ENCODE measurements at places on chromosomes 7 and 10.

- no peak overlapping the region for H3K27ac ChIP-seq
- H3K4me1 ChIP-seq, result no peaks in the 10 kb centered on the region
- peak; percentile 23 for DNase-seq
- no peak overlapping the region for H3K4me3 ChIP-seq
These were observed 161.6 kb upstream of the PRSS1 start for GRCh38 chr7:142587578-142588191.

DNA sequence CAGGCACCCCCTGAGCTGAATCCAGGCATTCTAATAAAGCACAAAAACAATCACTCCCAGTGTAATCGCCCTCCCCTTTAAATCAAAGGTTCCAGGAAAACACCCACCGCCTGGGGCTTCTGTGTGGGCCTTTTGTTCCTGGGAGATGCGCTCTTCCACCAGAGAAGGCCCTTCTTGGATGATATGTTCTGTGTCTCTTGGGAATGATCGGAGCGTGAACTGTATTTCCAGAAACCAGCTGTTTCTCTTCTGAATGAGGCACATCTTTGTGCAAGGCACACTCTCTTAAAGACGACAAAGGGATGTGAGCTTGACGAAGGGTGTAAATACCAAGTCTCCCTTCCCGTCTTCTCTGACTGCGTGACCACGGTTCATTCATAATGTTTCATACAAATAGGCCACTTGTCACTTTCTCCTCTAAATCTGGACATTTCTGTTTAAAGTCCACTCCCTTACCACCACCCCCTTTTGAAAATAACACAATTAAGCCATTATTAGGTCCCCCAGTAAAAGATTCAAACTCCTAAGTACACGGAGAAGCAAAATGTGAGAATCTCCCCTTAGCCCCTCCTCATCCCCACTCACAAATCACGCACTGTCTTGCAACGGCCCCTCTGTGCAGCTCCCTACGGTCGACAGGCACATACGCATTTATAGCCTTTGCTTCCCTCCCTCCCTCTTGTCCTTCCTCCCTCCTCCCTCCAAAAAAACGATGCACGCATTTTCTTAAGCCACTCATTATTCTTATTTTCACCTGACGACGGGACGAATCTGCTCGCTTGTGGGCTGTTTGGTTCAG is 45.6 kb upstream of the ENO4 start:
- no peaks in the 10 kb centered on the region for H3K4me1 ChIP-seq
- no peak for DNase-seq
- H3K27ac ChIP-seq, result no peak overlapping the region

DNA sequence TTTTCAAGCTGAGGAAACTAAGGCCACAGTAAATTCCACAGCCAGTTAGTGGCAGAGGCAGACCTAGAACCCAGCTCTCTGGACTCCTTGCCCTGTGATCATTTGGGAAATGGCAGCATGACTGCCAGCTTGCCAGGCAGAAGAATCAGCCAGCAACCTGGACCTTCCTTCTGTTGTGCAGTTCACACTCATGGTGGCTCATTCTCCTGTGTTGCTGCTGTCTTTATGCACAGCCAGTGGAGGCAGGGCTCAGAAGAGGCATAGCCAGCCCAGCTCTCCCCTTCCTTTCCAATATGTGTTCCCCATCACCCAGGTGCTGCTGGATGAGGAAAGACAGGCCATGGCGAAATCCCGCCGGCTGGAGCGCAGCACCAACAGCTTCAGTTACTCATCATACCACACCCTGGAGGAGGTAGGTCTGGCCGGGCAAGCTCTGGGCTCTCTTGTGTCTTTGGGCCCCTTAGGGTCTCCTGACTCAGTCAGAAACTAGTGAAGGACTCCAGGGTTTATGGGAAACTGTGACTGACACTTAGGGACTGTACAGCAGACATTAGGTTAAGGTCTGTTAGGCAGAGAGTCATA is 14.8 kb downstream of the CPA5 start:
- no peak overlapping the region for H3K27ac ChIP-seq
- no peak overlapping the region for H3K4me3 ChIP-seq
- H3K36me3 ChIP-seq, result no peaks in the 10 kb centered on the region
- no peak for DNase-seq

GRCh38 chr7:20786421-20786778 is 286 bp downstream of the SP8 start:
- H3K4me3 ChIP-seq, result peak overlapping the region; percentile 22
- H3K27me3 ChIP-seq, result peaks cover 95% of the 10 kb centered on the region
- no peaks in the 10 kb centered on the region for H3K36me3 ChIP-seq
- peaks cover 16% of the 10 kb centered on the region for H3K4me1 ChIP-seq
- DNase-seq, result peak; percentile 27
- H3K27ac ChIP-seq, result no peak overlapping the region

DNA sequence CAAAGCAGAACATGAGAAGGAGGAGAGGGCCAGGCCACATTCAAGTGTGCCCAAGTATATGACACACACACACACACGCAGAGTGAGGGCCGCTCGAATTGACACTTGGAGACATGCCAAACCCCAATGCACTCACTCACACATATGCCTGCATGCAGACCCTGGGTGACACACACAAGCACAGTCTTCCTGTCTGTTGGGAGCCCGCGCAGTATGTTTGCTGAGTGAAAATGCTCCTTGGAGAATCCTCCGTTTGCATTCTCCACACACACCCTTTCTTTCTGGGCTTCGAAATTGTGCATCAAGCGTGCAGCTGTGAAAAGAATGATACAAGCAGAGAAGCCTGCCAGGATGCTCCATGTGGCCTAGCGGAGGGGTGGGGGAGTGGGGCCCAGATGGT is 120.9 kb downstream of the PLXNA4 start:
- no peak overlapping the region for H3K4me3 ChIP-seq
- H3K4me1 ChIP-seq, result no peaks in the 10 kb centered on the region
- DNase-seq, result no peak
- no peaks in the 10 kb centered on the region for H3K27me3 ChIP-seq
- H3K27ac ChIP-seq, result no peak overlapping the region

- no peaks in the 10 kb centered on the region for H3K27me3 ChIP-seq
- no peak overlapping the region for H3K4me3 ChIP-seq
- H3K4me1 ChIP-seq, result no peaks in the 10 kb centered on the region
- no peaks in the 10 kb centered on the region for H3K36me3 ChIP-seq
These were observed 203.0 kb downstream of the KCND2 start for GRCh38 chr7:120475994-120476393.

DNA sequence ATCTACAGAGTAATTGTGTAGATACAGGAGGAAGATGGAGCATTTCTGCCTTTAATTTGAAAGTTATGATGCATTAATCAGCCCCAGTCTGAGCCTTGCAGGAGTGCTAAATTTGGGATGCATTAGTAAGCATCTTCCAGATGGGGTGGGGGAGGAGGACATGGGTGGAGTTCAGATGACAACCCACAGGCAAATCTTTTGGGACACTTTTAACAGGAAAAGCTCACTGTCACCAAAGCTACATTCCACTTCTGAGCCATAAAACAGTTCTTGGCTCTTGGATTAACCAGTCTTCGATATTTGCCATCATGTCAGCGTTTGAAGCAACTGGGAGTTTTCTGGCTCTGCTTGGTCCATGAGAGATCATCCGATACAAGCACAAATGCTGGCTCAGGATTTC is 121.1 kb downstream of the CXCL12 start:
- H3K27ac ChIP-seq, result no peak overlapping the region
- no peaks in the 10 kb centered on the region for H3K4me1 ChIP-seq
- H3K36me3 ChIP-seq, result no peaks in the 10 kb centered on the region
- H3K27me3 ChIP-seq, result no peaks in the 10 kb centered on the region
- no peak overlapping the region for H3K4me3 ChIP-seq
- DNase-seq, result no peak

- no peak overlapping the region for H3K4me3 ChIP-seq
- no peak for DNase-seq
- no peaks in the 10 kb centered on the region for H3K4me1 ChIP-seq
- no peaks in the 10 kb centered on the region for H3K36me3 ChIP-seq
- H3K27me3 ChIP-seq, result no peaks in the 10 kb centered on the region
These were observed 162.6 kb downstream of the FAM107B start for GRCh38 chr10:14611968-14612693.

GRCh38 chr10:74207691-74208480 is 56.9 kb downstream of the ADK start:
- no peaks in the 10 kb centered on the region for H3K27me3 ChIP-seq
- no peaks in the 10 kb centered on the region for H3K36me3 ChIP-seq
- peak; percentile 63 for DNase-seq
- no peaks in the 10 kb centered on the region for H3K4me1 ChIP-seq
- no peak overlapping the region for H3K27ac ChIP-seq

GRCh38 chr7:47402941-47403866 is 178.7 kb downstream of the TNS3 start:
- no peaks in the 10 kb centered on the region for H3K36me3 ChIP-seq
- no peaks in the 10 kb centered on the region for H3K27me3 ChIP-seq
- DNase-seq, result no peak
- no peaks in the 10 kb centered on the region for H3K4me1 ChIP-seq
- no peak overlapping the region for H3K4me3 ChIP-seq

GRCh38 chr7:98976396-98977185 is 98.3 kb downstream of the TRRAP start:
- no peaks in the 10 kb centered on the region for H3K4me1 ChIP-seq
- peaks cover 18% of the 10 kb centered on the region for H3K36me3 ChIP-seq
- no peak overlapping the region for H3K4me3 ChIP-seq
- DNase-seq, result no peak

- H3K4me1 ChIP-seq, result no peaks in the 10 kb centered on the region
- H3K36me3 ChIP-seq, result no peaks in the 10 kb centered on the region
- H3K27ac ChIP-seq, result no peak overlapping the region
- no peaks in the 10 kb centered on the region for H3K27me3 ChIP-seq
- no peak overlapping the region for H3K4me3 ChIP-seq
These were observed 15.9 kb upstream of the TBXAS1 start for GRCh38 chr7:139813151-139813550.

DNA sequence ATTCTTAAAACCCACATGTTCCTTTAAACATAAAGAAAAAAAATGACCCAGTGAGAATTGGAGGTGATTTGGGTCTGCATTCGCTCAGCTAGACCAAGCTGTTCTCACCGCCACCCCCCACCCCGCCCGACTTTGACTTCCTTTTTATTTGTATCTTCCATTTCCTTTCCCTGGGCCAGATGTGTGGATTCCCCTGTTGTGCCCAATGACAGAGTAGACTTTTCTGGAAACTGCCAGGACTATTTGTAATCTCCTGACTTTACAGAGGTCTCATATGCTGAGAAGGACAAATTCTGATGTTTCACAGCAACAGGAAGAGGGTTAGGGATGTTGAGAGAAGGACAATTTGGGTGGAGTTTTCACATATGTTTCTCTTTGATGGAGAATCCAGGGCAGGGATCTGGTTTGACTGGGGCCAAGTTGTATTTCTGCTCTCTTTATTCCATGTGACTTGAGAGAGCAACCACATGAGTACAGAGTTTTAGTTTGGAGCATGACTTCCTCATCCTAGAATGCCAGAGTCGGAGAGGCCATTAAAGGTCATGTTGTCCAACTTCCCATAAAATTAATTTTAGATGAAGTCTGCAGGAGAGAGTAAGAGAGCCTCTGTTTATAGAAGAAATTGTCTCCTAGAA is 1023.2 kb downstream of the LRMDA start:
- no peaks in the 10 kb centered on the region for H3K36me3 ChIP-seq
- no peak for DNase-seq
- H3K4me3 ChIP-seq, result no peak overlapping the region
- no peaks in the 10 kb centered on the region for H3K27me3 ChIP-seq
- no peak overlapping the region for H3K27ac ChIP-seq

GRCh38 chr10:78520737-78521430 is 487.2 kb downstream of the RPS24 start:
- DNase-seq, result peak; percentile 13
- no peak overlapping the region for H3K4me3 ChIP-seq
- H3K27ac ChIP-seq, result no peak overlapping the region
- H3K27me3 ChIP-seq, result no peaks in the 10 kb centered on the region
- H3K4me1 ChIP-seq, result no peaks in the 10 kb centered on the region
- H3K36me3 ChIP-seq, result no peaks in the 10 kb centered on the region

DNA sequence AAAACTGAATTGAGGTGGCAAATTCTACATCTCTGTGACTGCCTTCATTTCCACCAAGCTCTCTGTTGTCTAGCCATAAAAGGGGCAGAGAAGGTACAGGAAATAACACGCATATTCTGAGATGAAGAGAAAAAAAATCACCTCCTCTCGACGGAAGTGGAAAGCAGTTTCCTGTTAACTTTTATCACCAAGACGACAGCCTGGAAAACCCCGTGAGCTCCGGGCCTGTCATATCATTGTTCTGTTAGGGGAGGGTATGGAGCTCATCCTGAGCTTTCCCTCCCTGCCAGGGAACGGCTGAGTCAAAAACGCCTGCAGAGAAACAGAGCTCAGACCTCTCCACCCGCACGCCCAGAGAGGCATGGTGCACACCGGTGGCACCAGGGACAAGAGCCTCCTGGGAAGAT is 200.3 kb downstream of the PRPF18 start:
- peak; percentile 26 for DNase-seq
- peak overlapping the region; percentile 36 for H3K27ac ChIP-seq
- H3K27me3 ChIP-seq, result no peaks in the 10 kb centered on the region
- no peak overlapping the region for H3K4me3 ChIP-seq
- H3K36me3 ChIP-seq, result no peaks in the 10 kb centered on the region

GRCh38 chr10:74156919-74157289 is 5.9 kb downstream of the ADK start:
- no peaks in the 10 kb centered on the region for H3K4me1 ChIP-seq
- DNase-seq, result no peak
- no peak overlapping the region for H3K27ac ChIP-seq
- no peak overlapping the region for H3K4me3 ChIP-seq
- H3K27me3 ChIP-seq, result no peaks in the 10 kb centered on the region

DNA sequence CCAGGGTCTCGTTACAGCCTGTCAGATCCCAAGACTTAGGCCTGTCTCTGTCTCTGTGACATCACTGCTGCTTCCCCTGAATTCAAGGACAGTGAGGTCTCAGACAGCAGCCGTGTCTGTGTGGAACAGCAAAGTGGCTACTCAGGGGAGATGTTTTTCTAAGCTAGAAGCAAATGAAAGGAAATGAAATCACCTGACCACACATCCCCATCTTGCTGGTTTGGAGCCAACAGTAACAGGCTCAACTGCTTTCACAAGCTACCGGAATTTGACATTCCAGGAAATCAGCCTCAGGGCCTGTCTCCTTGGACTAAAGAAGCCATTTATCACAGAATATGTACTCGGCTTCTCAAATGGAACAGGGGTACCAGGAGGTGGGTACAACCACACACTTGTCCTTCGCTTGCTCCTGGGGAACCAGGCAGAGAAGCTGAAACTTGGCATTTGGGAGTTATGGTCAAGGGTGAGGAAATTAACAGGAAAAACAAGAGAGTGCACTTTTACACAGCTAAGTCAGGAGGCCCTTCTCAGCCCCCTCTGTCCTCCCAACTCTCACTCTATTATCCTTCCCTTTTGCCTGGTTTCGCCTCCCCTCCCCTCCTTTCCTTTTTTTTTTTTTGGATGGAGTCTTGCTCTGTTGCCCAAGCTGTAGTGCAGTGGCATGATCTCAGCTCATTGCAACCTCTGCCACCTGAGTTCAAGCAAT is 73.2 kb downstream of the SPDYE5 start:
- no peaks in the 10 kb centered on the region for H3K27me3 ChIP-seq
- H3K36me3 ChIP-seq, result no peaks in the 10 kb centered on the region
- H3K4me3 ChIP-seq, result no peak overlapping the region
- no peak overlapping the region for H3K27ac ChIP-seq
- H3K4me1 ChIP-seq, result no peaks in the 10 kb centered on the region

- H3K27me3 ChIP-seq, result no peaks in the 10 kb centered on the region
- H3K4me3 ChIP-seq, result no peak overlapping the region
- DNase-seq, result no peak
- H3K27ac ChIP-seq, result no peak overlapping the region
- H3K36me3 ChIP-seq, result no peaks in the 10 kb centered on the region
These were observed 96.3 kb downstream of the OAT start for GRCh38 chr10:124322191-124322980.

- no peaks in the 10 kb centered on the region for H3K36me3 ChIP-seq
- no peak for DNase-seq
- H3K27ac ChIP-seq, result no peak overlapping the region
- no peak overlapping the region for H3K4me3 ChIP-seq
These were observed 1.3 kb upstream of the LRIT2 start for GRCh38 chr10:84226616-84227015.
